Subcutaneous adipose tissue (tissue), 4 donors: ENCODE measurements at places on chromosomes 5 and 9. TPM values are rescaled to one million over a fixed set of nuclear protein-coding genes. Genes with fewer than 3 reads are reported as not detected.

FAM151B gene
- total RNA-seq, result 3.3 TPM

TNFSF8 gene
- total RNA-seq, result 7.9 TPM

SUSD3 gene
- total RNA-seq, result 1.1 TPM

MPDZ gene
- 57.1 TPM for total RNA-seq

DNAI1 gene
- not detected for total RNA-seq

GPRIN1 gene
- total RNA-seq, result 0.75 TPM

HAVCR2 gene
- total RNA-seq, result 31.3 TPM

LRRC70 gene
- total RNA-seq, result 13.9 TPM

CDK5RAP2 gene
- total RNA-seq, result 27.9 TPM

SPRY4 gene
- 7.0 TPM for total RNA-seq

NR5A1 gene
- not detected for total RNA-seq

TIMD4 gene
- 2.6 TPM for total RNA-seq

TUBB4B gene
- 213 TPM for total RNA-seq

PALM2AKAP2 gene
- total RNA-seq, result 28.4 TPM

SLCO4C1 gene
- total RNA-seq, result 0.17 TPM

KIF4B gene
- under 0.01 TPM for total RNA-seq

GRM6 gene
- total RNA-seq, result not detected

NTRK2 gene
- 105 TPM for total RNA-seq

SPATA31E1 gene
- total RNA-seq, result not detected

HMGCS1 gene
- total RNA-seq, result 36.7 TPM

DIPK1B gene
- 7.0 TPM for total RNA-seq
